Astrocyte (in vitro differentiated cells and primary cell): ENCODE measurements at places on chromosomes 4 and X. TPM values are rescaled to one million over a fixed set of nuclear protein-coding genes. Genes with fewer than 3 reads are reported as not detected.

Gene STK32B
- 2.1 and 2.9 TPM in 2 replicates for total RNA-seq

Gene CENPVL3
- total RNA-seq: 2.0 and 2.3 TPM in 2 replicates

Gene CFAP99
- not detected in 2 replicates for total RNA-seq

Gene MAP7D2
- 1.2 and 1.3 TPM in 2 replicates for total RNA-seq

Gene SPANXD
- not detected in 2 replicates for total RNA-seq

Gene GLRA2
- total RNA-seq: not detected in 2 replicates

Gene ADH1A
- total RNA-seq: not detected in 2 replicates

DNA sequence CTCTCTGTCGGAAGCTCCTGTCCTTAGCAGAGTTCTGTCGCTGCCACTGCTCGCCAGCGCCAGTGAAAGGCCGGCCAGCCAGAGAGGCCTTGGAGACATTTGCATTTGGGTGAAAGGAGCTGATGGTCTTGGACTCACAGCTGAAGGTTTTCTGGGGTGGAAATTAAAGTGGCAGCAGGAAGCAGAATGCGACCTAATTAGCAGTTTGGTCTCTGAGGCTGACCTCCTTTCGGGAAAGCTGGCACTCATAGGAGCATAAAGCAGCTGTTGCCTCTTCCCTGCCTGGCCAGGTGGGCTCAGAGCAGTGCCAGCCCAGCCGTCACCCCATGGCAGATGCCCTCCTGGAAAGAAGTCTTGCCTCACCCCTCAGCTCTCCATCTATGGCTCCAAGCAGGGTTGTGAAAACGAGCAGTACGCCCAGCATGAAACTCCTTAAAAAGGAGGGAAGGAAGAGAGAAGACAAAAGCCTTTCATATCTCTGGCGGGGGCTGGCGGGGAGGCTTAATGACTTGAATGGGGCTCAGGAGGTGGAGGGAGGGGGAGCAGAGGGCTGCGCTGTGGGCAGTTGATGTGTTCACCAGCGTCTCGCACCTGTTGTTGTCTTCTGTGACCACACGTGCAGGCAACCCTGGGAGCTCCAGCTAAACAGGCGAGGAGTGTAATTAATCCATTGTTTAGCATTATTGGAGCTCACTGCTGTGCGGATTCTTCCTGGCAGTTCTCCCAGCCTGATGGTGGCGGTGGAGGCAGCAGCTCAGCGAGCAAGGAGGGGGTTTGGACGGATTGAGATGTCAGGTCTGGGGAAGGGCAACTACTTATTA lies 264.0 kb downstream of the MID1IP1 start:
- DNase-seq: no peak
- H3K4me3 ChIP-seq: no peak overlapping the region
- no peaks in the 10 kb centered on the region for H3K27me3 ChIP-seq
- H3K4me1 ChIP-seq: no peaks in the 10 kb centered on the region
- no peaks in the 10 kb centered on the region for H3K36me3 ChIP-seq

- no peak overlapping the region for H3K4me3 ChIP-seq
- DNase-seq: no peak
Measured at GRCh38 chrX:131745942-131746489, 202.1 kb downstream of the OR13H1 start.

- H3K36me3 ChIP-seq: no peaks in the 10 kb centered on the region
- no peak overlapping the region for H3K4me3 ChIP-seq
- DNase-seq: peak; percentile 18
- no peak overlapping the region for H3K27ac ChIP-seq
- no peaks in the 10 kb centered on the region for H3K4me1 ChIP-seq
Measured at GRCh38 chrX:68710870-68711576, 63.6 kb downstream of the STARD8 start.

DNA sequence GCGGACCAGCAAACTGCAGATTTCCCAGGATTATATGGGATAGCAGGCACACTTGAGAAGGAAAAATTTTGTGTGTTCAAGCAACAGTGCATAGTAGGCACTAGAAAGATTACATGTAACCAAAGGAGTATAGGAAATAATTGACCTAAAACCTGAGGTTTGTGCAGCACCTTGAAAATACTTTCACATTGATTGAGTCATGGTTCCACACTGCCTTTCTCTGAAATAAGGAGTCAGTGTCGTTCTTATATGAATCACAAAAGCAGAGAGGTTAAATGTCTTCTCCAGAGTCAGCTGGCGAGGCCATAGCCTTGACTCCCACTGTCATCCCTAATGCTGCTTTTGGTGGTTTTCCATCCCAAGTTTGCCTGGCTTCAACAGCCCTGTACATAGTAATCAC lies 138.9 kb downstream of the SOWAHB start:
- peak; percentile 31 for DNase-seq
- H3K4me1 ChIP-seq: peaks cover 27% of the 10 kb centered on the region
- no peak overlapping the region for H3K4me3 ChIP-seq
- H3K27me3 ChIP-seq: no peaks in the 10 kb centered on the region
- peaks cover 9% of the 10 kb centered on the region for H3K36me3 ChIP-seq

DNA sequence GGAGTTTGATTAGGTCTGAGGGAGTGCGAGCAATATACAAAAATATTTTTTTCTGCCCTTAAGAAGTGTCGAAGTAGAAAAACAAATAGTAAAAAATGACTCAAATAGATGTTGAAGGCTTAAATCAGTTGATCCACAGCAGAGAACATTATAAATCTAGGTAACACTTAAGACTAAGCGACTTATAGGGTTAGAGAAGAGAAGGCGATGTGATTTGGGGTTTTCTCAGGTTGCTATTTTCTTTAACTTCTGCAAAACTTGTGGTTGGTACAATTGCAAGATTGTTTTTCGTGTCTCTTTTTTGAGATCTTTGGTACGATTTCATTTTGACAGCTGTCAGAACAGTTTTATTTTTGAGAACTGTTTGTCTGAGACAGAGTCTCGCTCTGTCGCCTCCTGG lies 1479.5 kb downstream of the PCDH7 start:
- no peaks in the 10 kb centered on the region for H3K36me3 ChIP-seq
- DNase-seq: no peak
- no peak overlapping the region for H3K27ac ChIP-seq
- no peak overlapping the region for H3K4me3 ChIP-seq
- no peaks in the 10 kb centered on the region for H3K4me1 ChIP-seq

- no peak overlapping the region for H3K27ac ChIP-seq
- H3K4me1 ChIP-seq: peaks cover 7% of the 10 kb centered on the region
- no peak for DNase-seq
Measured at GRCh38 chr4:183469285-183469684, 24.8 kb downstream of the CDKN2AIP start.

DNA sequence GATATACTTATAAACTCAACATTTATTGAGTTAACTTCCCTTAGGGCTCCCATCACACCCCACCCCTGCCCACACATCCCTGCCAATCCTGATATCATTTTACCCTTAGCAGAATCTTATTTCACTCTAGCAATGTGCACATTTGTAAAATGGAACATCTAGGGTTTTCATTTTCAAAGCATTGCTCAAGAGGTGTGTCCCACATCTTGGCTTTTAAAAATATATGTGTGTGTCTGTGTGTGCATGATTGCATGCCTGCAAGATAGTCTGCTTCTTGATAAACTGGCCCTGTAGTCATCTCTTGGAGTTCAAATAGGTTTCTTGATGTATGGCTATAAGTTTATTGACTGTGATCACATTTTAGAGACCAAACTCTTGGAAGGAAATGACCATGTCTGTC lies 26.4 kb upstream of the EGF start:
- no peak overlapping the region for H3K4me3 ChIP-seq
- no peaks in the 10 kb centered on the region for H3K27me3 ChIP-seq
- H3K27ac ChIP-seq: no peak overlapping the region
- no peaks in the 10 kb centered on the region for H3K4me1 ChIP-seq
- DNase-seq: no peak

DNA sequence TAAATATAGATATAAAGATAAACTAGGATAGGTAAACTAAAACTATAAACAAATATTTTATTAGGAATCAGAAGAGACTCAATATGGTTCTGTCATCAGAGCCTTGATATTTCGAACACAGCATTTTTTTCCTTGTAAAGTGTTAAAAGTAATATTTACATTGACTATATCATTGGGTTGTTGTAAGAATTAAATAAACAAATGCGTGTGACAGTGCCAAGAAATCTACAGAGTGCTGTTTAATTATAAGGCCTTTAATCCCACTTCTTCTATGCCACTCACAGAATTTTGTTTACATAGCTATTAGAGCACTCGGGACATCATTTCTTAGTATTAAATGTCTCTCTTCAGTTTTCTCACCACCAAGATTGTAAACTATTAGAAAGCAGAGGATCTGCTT lies 807.4 kb downstream of the FSTL5 start:
- no peaks in the 10 kb centered on the region for H3K36me3 ChIP-seq
- no peaks in the 10 kb centered on the region for H3K27me3 ChIP-seq
- DNase-seq: no peak

DNA sequence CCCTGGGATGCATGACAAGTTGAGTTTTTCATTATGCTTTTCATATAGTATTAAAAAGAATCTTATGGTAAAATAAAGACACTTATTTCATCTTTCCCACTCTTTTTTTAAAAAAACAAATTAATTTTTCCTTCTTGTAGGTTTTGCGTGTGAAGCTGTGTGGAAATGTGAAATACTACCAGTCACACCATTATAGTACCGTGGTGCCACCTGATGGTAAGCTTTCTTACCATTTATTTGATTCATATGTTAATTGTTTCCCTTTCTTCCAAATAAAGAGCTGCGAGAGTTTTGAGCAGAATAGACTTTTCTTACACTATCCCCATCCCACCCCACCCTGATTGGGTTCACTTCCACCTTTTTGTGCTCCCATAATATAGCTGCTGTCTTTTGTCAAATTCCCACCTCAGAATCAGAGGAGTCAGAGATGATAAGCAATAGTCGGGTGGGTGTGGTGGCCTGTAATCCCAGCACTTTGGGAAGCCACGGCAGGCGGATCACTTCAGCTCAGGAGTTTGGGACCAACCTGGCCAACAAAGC lies 44.3 kb downstream of the CASP6 start:
- no peaks in the 10 kb centered on the region for H3K36me3 ChIP-seq
- H3K4me3 ChIP-seq: no peak overlapping the region
- no peak for DNase-seq
- no peaks in the 10 kb centered on the region for H3K4me1 ChIP-seq
